ENCODE measurements at places on chromosomes 5 and 9. TPM values are rescaled to one million over a fixed set of nuclear protein-coding genes. Genes with fewer than 3 reads are reported as not detected.

SH3TC2 gene
- total RNA-seq, result 2.0 TPM

CNTFR gene
- total RNA-seq, result 8.3 TPM

GRM6 gene
- total RNA-seq, result not detected

TERT gene
- not detected for total RNA-seq

PARP8 gene
- total RNA-seq, result 48.4 TPM

RPS14 gene
- 3,194 TPM for total RNA-seq

NRARP gene
- total RNA-seq, result 29.5 TPM

GIN1 gene
- total RNA-seq, result 5.4 TPM

CATSPER3 gene
- not detected for total RNA-seq

LRRC19 gene
- not detected for total RNA-seq

PCDHA2 gene
- total RNA-seq, result not detected

MCIDAS gene
- not detected for total RNA-seq

PTGES gene
- 18.9 TPM for total RNA-seq

ITK gene
- 15.7 TPM for total RNA-seq

KCTD16 gene
- total RNA-seq, result 0.25 TPM

CKMT2 gene
- 3.4 TPM for total RNA-seq

OR1Q1 gene
- total RNA-seq, result not detected

C7 gene
- total RNA-seq, result 385 TPM

PLCXD3 gene
- 10.6 TPM for total RNA-seq

PGM5 gene
- 102 TPM for total RNA-seq

GKAP1 gene
- total RNA-seq, result 4.4 TPM

ACOT12 gene
- total RNA-seq, result not detected

WNT8A gene
- not detected for total RNA-seq

MYOZ3 gene
- not detected for total RNA-seq

DND1 gene
- 2.9 TPM for total RNA-seq

OR13F1 gene
- total RNA-seq, result not detected

CNTNAP3B gene
- 34.1 TPM for total RNA-seq

F12 gene
- total RNA-seq, result 5.2 TPM

PCAT7 gene
- not detected for total RNA-seq

SPATA9 gene
- not detected for total RNA-seq

GPR151 gene
- total RNA-seq, result not detected

ZDHHC21 gene
- 10.3 TPM for total RNA-seq

SLC22A4 gene
- 1.7 TPM for total RNA-seq

RAD50 gene
- total RNA-seq, result 29.0 TPM

NPR2 gene
- 17.2 TPM for total RNA-seq

TMEM252 gene
- not detected for total RNA-seq

QRFP gene
- total RNA-seq, result not detected

NR4A3 gene
- 23.3 TPM for total RNA-seq

DAB2IP gene
- 38.8 TPM for total RNA-seq

PCDHA11 gene
- not detected for total RNA-seq

PCDHGA12 gene
- total RNA-seq, result 10.6 TPM

AK1 gene
- 33.4 TPM for total RNA-seq

CDC20B gene
- total RNA-seq, result not detected

SCAMP1 gene
- total RNA-seq, result 21.9 TPM

IFNA17 gene
- total RNA-seq, result not detected

IL4 gene
- total RNA-seq, result not detected

HAND1 gene
- not detected for total RNA-seq

SMIM33 gene
- total RNA-seq, result not detected

CDH9 gene
- not detected for total RNA-seq

ARHGAP26 gene
- total RNA-seq, result 42.5 TPM

PCDHB15 gene
- total RNA-seq, result 3.2 TPM

FBP2 gene
- not detected for total RNA-seq

EMB gene
- total RNA-seq, result 10.1 TPM

ADGRD2 gene
- total RNA-seq, result 4.2 TPM

MEIKIN gene
- not detected for total RNA-seq

SPATA31E1 gene
- not detected for total RNA-seq

RABEPK gene
- total RNA-seq, result 14.7 TPM
